ENCODE measurements at places on chromosomes 1 and 21.

DNA sequence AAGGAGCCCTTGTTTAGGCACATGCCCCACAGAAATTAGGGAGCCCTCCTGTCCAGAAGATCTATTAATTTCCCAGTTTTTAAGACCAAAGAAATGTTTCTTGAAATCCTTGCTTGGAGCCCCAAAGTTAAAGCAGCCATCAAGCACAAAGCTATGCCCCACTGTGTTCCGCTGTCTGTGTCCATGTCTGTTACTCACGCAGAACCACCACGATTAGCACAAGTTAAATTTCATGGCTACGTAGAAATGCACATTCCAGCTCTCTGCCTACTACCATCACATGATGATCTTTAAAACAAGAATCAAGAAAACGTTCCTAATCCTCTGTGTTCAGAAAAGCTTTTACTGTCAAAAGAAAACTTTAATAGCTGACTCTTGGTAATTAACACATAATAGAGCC lies 238.5 kb downstream of the RERE start:
- DNase-seq: no peak

- no peak for DNase-seq
These were observed 462.8 kb upstream of the NFIA start for GRCh38 chr1:60619581-60619980.

DNA sequence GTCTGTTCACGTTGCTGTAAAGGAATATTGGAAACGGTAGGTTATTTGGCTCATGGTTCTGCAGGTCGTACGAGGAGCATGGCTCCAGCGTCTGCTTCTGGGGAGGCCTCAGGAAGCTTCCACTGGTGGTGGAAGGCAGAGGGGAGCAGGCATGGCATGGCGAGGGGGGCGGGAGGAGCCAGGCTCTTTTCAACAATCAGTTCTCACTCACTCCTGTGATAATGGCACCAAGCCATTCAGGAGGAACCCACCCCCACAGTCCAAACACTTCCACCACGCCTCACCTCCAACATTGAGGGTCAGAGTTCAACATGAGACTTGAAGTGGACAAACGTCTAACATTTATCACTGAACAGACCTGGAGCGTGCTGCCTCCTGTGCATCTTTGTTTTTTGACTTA lies 141.2 kb downstream of the PGBD5 start:
- DNase-seq: no peak

GRCh38 chr1:64921771-64922170 lies 44.6 kb downstream of the JAK1 start:
- no peak for DNase-seq

- DNase-seq: no peak
These were observed 49.0 kb downstream of the MAP10 start for GRCh38 chr1:232853994-232854797.
